ENCODE measurements at places on chromosomes 13 and 19.

- DNase-seq, result no peak
Measured at GRCh38 chr13:59829690-59830089, 334.0 kb downstream of the DIAPH3 start.

- no peak for DNase-seq
Measured at GRCh38 chr19:6058518-6059201, 51.6 kb downstream of the RFX2 start.

DNA sequence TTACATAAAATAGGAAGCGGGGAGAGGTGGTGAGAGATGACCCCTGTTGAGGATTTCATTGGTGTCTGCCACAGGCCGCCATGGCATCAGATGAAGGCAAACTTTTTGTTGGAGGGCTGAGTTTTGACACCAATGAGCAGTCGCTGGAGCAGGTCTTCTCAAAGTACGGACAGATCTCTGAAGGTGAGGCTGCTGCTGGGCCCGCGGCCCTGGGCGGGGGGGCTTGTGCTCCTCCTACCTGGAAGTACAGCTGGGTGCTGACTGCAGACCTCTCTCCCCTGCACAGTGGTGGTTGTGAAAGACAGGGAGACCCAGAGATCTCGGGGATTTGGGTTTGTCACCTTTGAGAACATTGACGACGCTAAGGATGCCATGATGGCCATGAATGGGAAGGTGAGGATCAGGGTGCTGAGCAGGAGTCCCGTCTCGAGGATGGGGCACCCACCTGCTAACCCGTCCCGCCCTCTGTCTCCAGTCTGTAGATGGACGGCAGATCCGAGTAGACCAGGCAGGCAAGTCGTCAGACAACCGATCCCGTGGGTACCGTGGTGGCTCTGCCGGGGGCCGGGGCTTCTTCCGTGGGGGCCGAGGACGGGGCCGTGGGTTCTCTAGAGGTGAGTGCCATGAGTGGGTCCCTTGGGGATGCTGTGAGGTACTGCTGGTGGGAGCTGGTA is 1.9 kb downstream of the CIRBP start:
- DNase-seq, result no peak

- no peak for DNase-seq
Measured at GRCh38 chr19:11663181-11663591, 65.9 kb downstream of the ZNF627 start.

GRCh38 chr13:113064000-113064533 is 41.5 kb upstream of the F7 start:
- DNase-seq, result no peak

- no peak for DNase-seq
Measured at GRCh38 chr13:49977992-49978391, 18.9 kb upstream of the TRIM13 start.

DNA sequence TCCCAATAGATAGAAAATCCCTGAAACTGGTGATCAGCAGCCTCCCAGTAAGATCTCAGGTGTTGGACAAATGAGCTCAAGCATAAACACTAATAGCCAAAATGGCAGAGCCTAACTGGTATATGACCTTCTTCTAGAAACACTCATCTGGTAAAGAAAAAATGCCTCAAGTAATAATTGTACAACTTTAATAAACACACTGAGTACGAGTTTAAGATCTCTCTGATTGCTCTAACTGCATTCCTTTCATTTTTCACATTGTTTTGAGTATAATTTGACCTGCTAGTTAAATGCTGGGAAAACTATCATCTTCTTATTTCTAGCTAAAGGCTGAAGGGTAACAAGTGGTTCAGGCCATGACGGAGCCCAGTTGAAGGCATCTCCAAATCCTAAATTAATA is 2009.5 kb upstream of the PCDH20 start:
- no peak for DNase-seq

GRCh38 chr13:74250738-74251190 is 116.6 kb upstream of the KLF12 start:
- no peak for DNase-seq

DNA sequence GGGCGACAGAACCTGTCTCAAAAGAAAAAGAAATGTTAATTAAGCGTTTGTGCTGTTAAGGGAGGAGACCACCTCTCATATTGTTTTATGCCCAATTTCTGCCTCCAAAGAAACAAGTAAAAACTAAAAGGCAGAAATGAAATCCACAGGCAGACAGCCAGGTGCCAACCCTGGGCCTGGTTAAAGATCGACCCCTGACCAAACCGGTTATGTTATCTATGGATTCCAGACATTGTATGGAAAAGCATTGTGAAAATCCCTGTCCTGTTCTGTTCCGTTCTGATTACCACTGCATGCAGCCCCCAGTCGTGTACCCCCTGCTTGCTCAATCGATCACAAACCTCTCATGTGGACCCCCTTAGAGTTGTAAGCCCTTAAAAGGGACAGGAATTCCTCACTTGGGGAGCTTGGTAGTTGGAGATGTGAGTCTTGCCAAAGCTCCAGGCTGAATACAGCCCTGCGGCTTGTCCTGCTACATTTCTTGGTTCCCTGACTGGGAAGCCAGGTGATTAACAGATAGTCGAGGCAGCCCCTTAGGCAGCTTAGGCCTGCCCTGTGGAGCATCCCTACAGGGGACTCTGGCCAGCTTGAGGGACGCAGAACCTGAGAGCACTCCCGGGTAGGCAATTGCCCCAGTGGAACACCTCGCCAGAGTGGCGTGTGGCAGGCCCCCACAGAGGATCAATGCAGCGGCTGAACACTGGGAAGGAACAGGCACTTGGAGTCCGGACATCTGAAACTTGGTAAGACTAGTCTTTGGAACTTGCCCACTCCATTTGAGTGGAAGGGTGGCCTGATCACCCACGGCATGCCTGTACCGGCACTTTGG is 748 bp upstream of the ZNF552 start:
- DNase-seq, result no peak

- DNase-seq, result no peak
Measured at GRCh38 chr19:49333418-49333805, 1.8 kb upstream of the CD37 start.

GRCh38 chr13:32314271-32315237 is 609 bp downstream of the ZAR1L start:
- DNase-seq, result no peak

- no peak for DNase-seq
Measured at GRCh38 chr19:33905473-33905936, 108.8 kb downstream of the KCTD15 start.

DNA sequence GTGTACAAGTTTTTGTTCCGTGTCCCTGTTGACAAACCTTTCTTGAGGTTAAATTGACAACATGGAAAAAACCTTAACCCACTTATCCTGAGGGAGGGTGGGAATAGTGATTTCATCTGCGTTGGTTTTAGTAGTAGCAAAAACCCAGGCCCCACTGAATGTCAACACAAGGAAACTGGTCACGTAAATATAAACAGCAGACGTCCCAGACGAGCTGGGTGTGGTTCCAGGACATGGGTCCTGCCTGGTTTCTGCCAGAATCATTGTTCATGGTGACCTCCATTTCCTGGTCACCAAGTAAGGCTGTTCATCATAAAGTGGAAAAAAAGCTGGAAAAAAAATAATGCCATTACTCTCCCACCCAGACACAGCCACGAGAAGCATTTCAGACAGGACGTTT is 16.9 kb upstream of the F2RL3 start:
- DNase-seq, result no peak

- no peak for DNase-seq
Measured at GRCh38 chr13:109010912-109011311, 381.5 kb downstream of the MYO16 start.

DNA sequence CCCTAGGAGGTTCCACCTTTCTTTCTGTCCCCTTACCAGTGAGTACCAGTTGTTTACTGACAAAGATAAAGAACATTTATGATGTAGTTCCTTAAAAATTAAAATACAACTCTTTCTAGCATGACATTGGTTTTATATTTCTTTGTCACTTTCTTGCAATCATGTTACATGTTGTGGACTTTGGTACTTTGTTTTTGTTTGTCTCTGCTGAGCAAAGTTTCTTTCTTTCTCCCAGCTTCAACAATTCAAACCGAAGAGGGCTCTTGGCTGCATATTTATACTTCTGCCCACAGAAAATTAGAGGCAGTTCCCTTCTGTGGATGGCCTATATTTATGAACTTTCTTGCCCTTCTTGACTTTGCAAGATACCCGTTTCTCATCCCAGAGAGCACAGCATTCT is 201.2 kb downstream of the MTUS2 start:
- DNase-seq, result no peak

DNA sequence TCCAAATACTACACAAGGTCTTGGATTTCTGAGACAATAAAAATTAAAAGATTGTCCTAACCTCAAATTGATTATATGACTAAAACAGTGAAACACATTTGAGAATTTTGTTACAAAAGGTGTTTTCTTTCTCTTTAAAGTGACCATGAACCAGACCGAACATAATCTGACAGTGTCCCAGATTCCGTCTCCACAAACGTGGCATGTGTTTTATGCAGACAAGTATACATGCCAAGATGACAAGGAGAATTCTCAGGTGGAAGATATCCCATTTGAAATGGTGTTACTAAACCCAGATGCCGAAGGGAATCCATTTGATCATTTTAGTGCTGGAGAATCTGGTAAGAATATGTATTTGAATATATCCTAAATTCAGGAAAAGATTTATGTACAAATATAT is 10.4 kb downstream of the GPR180 start:
- DNase-seq, result no peak

All from HFF-Myc (cell line).